ENCODE measurements at places on chromosomes 11 and 22.

DNA sequence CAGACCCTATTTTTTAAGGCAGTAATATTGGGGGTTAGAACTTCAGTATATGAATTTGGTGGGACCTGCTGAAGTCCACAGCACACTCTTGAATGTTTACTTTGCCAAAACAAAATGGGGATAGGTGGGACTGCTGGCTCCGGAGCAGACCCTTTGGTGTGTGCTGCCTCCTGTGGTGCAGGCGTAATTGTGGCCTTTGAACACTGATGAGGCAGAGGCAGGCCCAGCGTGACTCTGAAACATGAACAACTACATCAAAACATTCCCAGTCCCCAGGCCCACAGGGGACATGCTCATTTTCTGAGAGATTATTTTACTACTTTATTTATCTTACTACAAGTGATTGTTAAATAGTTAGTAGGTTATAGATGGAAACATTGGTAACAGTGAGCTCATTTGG lies 225.0 kb upstream of the TBCEL start:
- DNase-seq, result no peak

DNA sequence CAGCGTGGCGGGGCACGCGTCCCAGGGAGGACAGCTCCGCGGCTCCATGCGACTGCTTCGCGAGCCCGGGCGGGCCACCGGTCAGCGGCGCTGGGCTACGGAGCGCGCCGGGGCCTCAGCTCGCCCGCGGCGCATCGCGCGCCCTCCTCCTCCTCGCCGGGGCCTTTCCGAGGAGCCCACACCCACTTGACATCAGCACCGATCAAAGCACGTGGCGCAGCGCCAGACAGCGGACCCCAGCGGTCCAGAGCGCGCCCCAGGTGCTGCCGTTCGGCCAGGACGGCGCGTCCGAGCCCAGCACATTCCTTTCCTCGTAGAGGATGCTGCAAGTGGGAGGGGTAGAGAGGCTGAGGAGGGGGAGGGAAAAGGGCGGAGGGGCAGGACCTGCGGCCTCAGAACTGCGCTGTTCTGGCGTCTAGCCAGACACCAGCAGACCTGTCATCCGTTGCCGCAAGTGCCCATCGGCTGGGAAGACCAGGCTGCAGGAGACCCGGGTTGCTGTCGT lies 88.6 kb downstream of the PLEKHA7 start:
- no peak for DNase-seq

DNA sequence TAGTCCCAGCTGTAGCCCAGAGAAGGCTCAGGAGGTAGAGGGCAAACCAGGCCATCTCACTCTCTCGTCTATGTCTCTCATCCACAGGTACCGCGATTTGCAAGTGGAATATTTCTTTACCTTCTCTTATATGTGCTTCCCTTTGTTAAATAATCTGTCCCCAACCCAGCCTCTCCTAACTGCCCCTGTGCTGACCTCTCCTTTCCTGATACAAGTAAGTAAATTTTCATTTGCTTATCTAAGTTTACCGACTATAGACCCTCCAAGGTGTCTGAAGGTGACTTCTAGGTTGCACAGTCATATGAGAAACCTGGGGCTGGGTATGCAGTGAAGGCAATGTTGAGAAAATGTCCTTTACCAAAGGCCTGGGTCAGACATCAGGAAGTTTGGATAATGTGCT lies at the start of gene CBLIF:
Gene CBLIF, minus strand, starts transcription at position 101 of the 400 bp plus-strand sequence. Its CDS starts 46 bp downstream, at position 55.
- DNase-seq, result no peak

DNA sequence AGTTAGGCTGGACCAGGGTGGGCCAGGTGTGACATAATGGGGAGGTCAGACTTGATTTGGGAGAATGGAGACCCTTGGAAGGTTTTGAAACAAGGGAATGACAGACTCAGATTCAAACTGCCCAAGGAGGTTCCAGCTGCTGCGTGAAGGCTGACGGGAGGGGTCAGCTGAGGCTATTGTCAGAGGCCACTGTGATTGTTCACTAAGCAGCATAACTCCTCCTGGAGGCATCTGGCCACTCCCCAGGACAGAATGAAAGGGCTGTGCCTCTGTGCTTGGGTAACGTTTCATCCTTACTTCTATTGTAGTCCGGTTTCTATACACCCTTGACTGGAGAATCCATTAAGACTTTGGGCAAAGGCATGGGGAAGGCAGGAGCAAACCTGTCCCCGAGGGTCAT lies 126.6 kb downstream of the DSCAML1 start:
- peak; percentile 28 for DNase-seq

Measured in C1 segment of cervical spinal cord (tissue), 14 donors.